Brain (organoid and tissue), 16 donors: ENCODE measurements at places on chromosomes 16 and 17. TPM values are rescaled to one million over a fixed set of nuclear protein-coding genes. Genes with fewer than 3 reads are reported as not detected.

The FOXC2 gene
- polyA plus RNA-seq, result 0.71 TPM

The OR1F1 gene
- polyA plus RNA-seq, result not detected

The ADAMTS18 gene
- polyA plus RNA-seq, result 3.7 TPM

The PABPN1L gene
- 0.41 TPM for polyA plus RNA-seq

The SLC22A31 gene
- polyA plus RNA-seq, result not detected

The FOXN1 gene
- not detected for polyA plus RNA-seq

The PMM2 gene
- 4.8 TPM for polyA plus RNA-seq

The PHKB gene
- polyA plus RNA-seq, result 22.9 TPM

The EVI2A gene
- 27.8 TPM for polyA plus RNA-seq

The AOC2 gene
- 0.31 TPM for polyA plus RNA-seq

The CMTM4 gene
- 34.3 TPM for polyA plus RNA-seq

The ANKRD13B gene
- polyA plus RNA-seq, result 28.2 TPM

The HDAC5 gene
- 123 TPM for polyA plus RNA-seq

The TMC7 gene
- polyA plus RNA-seq, result 4.5 TPM

The TUFM gene
- polyA plus RNA-seq, result 286 TPM

The CACNG5 gene
- 2.2 TPM for polyA plus RNA-seq

The VWA3A gene
- polyA plus RNA-seq, result 0.08 TPM

The CASKIN1 gene
- 17.2 TPM for polyA plus RNA-seq

The TPSD1 gene
- not detected for polyA plus RNA-seq

The PLLP gene
- polyA plus RNA-seq, result 153 TPM

The PRKCA gene
- polyA plus RNA-seq, result 20.7 TPM

The ZCCHC14 gene
- 22.2 TPM for polyA plus RNA-seq

The TUBD1 gene
- 5.7 TPM for polyA plus RNA-seq

The KRT20 gene
- not detected for polyA plus RNA-seq

The FBXO39 gene
- not detected for polyA plus RNA-seq

The MT1E gene
- 112 TPM for polyA plus RNA-seq

The NPIPB6 gene
- polyA plus RNA-seq, result 0.37 TPM

The ABAT gene
- 76.9 TPM for polyA plus RNA-seq

The PALB2 gene
- 5.4 TPM for polyA plus RNA-seq

The CNOT1 gene
- polyA plus RNA-seq, result 97.7 TPM

The ADORA2B gene
- polyA plus RNA-seq, result 3.4 TPM

The SLC13A5 gene
- 2.7 TPM for polyA plus RNA-seq

The TBC1D24 gene
- 23.3 TPM for polyA plus RNA-seq

The KRTAP3-2 gene
- not detected for polyA plus RNA-seq

The NACA2 gene
- not detected for polyA plus RNA-seq

The GUCY2D gene
- polyA plus RNA-seq, result not detected

The TIMP2 gene
- 314 TPM for polyA plus RNA-seq

The CMTM1 gene
- 1.1 TPM for polyA plus RNA-seq

The RHBDL1 gene
- polyA plus RNA-seq, result 10.0 TPM

The ZFHX3 gene
- 7.6 TPM for polyA plus RNA-seq

The NXPH3 gene
- 5.1 TPM for polyA plus RNA-seq

The PMP22 gene
- polyA plus RNA-seq, result 127 TPM

The GINS2 gene
- polyA plus RNA-seq, result 38.2 TPM

The ADAD2 gene
- polyA plus RNA-seq, result 0.54 TPM

The ZP2 gene
- polyA plus RNA-seq, result not detected

The TVP23B gene
- polyA plus RNA-seq, result 19.0 TPM

The PTX4 gene
- polyA plus RNA-seq, result not detected

The RPH3AL gene
- 2.7 TPM for polyA plus RNA-seq
